Hindlimb muscle (tissue), 1 donor: ENCODE measurements at places on chromosomes 5 and 9. TPM values are rescaled to one million over a fixed set of nuclear protein-coding genes. Genes with fewer than 3 reads are reported as not detected.

GRCh38 chr5:97846643-97847042, 663.6 kb upstream of the RIOK2 start:
- no peak for DNase-seq

The IFNA13 gene
- polyA plus RNA-seq: not detected

GRCh38 chr5:126280846-126281245, 142.4 kb upstream of the GRAMD2B start:
- no peak for DNase-seq

DNA sequence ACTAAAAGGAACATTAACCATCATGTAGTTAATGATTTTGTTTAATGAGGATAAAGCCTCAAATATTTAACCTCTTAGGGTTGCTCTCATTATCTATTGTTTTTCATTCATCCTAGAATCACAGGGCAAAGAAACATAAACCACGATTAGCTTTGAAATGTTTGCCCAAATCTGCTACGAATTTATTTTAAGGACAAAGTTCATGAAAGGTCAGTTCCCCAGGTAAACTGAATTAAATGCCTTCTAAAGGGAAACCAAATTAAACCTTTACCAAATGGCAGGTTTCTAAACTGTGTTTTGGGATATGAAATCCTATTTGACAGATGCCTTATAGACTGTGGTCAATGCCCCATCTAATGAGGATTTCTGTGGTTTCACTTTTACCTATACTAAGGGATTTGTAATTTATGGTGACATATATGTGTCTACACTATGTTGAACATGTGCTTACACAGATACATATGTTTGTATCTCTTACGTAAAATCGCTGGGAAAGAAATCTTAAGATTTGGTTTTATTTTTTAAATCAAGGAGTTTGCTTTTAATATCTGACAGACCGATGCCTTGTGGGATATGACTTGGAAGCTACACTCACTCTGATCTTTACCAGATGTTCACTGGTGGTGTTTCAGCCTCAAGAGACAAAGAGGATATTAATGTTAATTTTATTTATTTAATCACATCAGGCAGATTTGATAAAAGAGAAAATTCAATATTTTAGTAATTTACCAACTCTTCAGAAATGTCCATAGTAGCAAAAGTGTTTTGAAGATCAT, 188.4 kb downstream of the GLIS3 start:
- no peak for DNase-seq

- no peak for DNase-seq
Observed at GRCh38 chr5:178143246-178143645, 10.4 kb downstream of the NHP2 start.

The FLT4 gene
- 9.2 TPM for polyA plus RNA-seq

DNA sequence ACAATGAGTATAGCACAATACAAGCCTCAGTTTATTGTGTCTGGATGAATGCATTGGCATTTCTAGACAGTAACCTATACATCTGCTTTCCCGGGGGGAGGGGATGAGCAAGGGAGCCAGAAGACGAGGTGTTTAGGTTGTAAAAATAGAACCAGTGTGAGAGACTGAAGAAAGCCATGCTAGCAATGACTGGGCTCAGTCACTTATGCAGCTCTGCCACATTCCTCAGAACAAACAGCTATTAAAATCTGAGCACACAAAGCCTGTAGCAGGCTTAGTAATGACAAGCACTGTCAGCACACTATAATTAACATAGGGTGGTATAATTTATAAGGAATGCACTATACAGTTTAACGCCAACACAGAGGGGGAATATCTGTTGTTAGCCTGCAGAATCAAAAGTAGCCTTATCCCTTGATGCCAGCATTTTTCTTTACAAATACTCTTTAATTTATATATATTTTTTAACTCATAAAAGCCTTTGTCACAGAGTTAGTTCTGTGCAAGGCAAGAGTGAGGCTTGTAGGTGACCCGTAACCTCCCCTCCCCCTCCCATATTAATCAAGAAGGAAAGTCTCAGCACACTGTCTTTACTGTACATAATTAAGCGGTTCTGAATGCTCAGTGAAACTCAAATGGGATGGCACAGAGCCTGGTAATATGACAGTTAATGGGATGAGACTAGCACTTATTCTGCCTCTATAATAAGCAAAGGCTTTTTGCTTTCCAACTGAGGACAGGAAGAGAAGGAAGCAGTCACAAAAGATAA, 295.4 kb downstream of the CSNK1G3 start:
- no peak for DNase-seq

The NKD2 gene
- polyA plus RNA-seq: 3.6 TPM

The ELL2 gene
- polyA plus RNA-seq: 3.3 TPM

DNA sequence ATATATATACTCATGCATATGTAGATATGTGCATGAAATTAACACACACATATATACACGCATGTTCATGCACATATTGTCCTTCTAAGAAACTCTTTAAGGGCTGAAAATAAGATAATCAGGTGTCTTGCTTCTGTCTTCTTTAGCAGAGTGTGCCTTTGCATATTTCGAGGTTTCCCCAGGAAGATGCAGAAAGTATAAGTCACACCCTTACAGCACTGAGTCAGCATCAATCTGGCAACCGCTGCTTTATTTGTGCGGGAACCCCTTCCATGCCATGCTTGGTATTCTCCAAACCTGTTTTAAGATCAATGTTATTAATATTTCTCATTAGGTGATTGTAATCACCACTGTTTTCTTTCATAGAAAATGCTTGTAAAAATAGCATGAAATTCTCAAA, 557.9 kb downstream of the CAAP1 start:
- DNase-seq: no peak

GRCh38 chr5:180522330-180522729, 28.2 kb downstream of the CNOT6 start:
- no peak for DNase-seq

GRCh38 chr5:131630963-131631350, 4.1 kb downstream of the RAPGEF6 start:
- DNase-seq: no peak

GRCh38 chr5:89451263-89451662, 568.3 kb upstream of the MEF2C start:
- no peak for DNase-seq

GRCh38 chr5:32574540-32575175, 10.7 kb upstream of the SUB1 start:
- DNase-seq: no peak
